CD14-positive monocyte (primary cell): ENCODE measurements at places on chromosomes 3 and 15. TPM values are rescaled to one million over a fixed set of nuclear protein-coding genes. Genes with fewer than 3 reads are reported as not detected.
A peak's percentile ranks its signal among the peaks of the same experiment; 100 is the strongest.

Gene RTP1
- not detected for polyA plus RNA-seq

Gene CEMIP
- not detected in 2 replicates for polyA plus RNA-seq

Gene IGF1R
- 0.67 TPM for polyA plus RNA-seq

Gene GOLGA6L7
- polyA plus RNA-seq, result not detected

Gene ACKR2
- polyA plus RNA-seq, result 0.20 and 0.49 TPM in 2 replicates

Gene CSTA
- 105 and 211 TPM in 2 replicates for polyA plus RNA-seq

Gene TMCO5A
- not detected for polyA plus RNA-seq

DNA sequence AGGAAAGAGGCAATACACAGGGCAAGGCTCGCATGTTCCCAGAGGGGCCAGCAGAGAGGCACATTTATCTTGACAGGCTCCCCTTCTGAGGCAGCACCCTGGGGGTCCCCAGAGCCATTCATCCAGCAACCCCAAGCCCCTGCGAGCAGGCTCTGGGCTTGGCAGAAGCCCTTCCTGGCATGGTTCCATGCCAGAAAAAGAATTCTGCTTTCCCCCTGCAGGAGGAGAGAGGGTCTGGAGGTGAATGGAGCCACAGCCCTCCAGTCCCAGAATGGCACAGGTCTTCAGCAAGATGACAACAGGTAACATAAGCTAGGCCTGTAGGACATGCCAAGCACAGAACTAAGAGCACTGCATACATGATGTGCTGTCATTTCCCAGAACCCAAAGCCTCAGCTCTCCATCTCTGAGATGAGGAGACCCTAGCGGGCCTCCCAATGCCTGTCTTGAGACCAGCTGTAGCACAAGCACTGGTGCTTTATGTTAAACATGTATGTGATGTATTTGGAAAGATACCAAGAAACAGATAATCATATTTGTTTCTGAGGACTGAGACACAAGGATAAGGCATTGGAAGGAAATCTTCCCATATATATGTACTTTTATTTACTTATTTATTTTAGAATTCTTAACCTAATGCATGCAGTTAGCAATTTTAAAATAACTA is 121.6 kb downstream of the ALDH1A2 start:
- no peak overlapping the region for H3K4me3 ChIP-seq
- H3K27ac ChIP-seq, result no peak overlapping the region
- H3K27me3 ChIP-seq, result no peaks in the 10 kb centered on the region
- no peak for DNase-seq
- no peaks in the 10 kb centered on the region for H3K36me3 ChIP-seq

DNA sequence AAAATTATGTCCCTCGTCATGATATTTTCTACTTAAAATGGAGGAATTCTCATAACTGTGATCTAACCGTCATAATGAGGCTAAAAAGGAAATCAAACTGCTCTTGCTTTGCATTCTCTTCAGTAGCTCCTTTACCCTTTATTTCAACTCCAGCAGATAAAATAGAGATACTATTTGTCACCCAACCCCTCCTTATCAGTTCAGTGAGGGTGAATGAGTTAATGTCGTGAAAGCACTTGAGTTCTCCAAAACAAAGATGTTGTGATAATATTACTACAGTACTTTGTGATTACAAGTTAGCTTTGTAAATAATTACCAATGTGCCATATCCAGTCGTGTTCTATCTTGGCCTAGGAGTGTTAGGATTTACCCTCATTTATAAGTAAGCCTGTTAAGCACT is 63.4 kb upstream of the ANKRD28 start:
- H3K36me3 ChIP-seq, result no peaks in the 10 kb centered on the region
- no peak for DNase-seq
- H3K4me1 ChIP-seq, result peaks cover 13% of the 10 kb centered on the region
- no peak overlapping the region for H3K4me3 ChIP-seq
- no peak overlapping the region for H3K27ac ChIP-seq
- H3K27me3 ChIP-seq, result peaks cover 10% of the 10 kb centered on the region

DNA sequence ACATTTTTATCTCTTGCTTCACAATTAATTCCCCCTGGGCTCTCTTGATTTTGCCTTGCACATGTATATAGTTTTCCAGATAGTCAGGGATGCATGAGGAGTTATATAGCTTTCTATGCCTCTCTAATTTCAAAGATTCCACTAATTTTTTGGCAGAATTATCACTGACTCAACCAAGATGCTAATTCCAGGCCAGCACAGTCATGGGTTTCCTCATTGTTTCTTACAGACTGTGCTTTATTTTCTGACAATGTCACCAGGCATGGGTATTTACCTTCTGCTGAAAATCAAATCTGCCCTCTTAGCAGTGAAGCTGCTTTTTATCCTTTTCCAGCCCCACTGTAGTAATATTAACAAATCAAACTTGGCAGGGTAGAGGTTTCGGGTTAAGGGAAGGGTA is 1520.6 kb upstream of the CADM2 start:
- no peak overlapping the region for H3K4me3 ChIP-seq
- no peak overlapping the region for H3K27ac ChIP-seq
- no peaks in the 10 kb centered on the region for H3K36me3 ChIP-seq
- H3K27me3 ChIP-seq, result no peaks in the 10 kb centered on the region
- no peak for DNase-seq
- H3K4me1 ChIP-seq, result no peaks in the 10 kb centered on the region

GRCh38 chr3:107978131-107979055 is 112.4 kb downstream of the CD47 start:
- H3K36me3 ChIP-seq, result no peaks in the 10 kb centered on the region
- no peaks in the 10 kb centered on the region for H3K27me3 ChIP-seq
- no peak for DNase-seq
- no peak overlapping the region for H3K4me3 ChIP-seq
- peaks cover 18% of the 10 kb centered on the region for H3K4me1 ChIP-seq
- H3K27ac ChIP-seq, result no peak overlapping the region

DNA sequence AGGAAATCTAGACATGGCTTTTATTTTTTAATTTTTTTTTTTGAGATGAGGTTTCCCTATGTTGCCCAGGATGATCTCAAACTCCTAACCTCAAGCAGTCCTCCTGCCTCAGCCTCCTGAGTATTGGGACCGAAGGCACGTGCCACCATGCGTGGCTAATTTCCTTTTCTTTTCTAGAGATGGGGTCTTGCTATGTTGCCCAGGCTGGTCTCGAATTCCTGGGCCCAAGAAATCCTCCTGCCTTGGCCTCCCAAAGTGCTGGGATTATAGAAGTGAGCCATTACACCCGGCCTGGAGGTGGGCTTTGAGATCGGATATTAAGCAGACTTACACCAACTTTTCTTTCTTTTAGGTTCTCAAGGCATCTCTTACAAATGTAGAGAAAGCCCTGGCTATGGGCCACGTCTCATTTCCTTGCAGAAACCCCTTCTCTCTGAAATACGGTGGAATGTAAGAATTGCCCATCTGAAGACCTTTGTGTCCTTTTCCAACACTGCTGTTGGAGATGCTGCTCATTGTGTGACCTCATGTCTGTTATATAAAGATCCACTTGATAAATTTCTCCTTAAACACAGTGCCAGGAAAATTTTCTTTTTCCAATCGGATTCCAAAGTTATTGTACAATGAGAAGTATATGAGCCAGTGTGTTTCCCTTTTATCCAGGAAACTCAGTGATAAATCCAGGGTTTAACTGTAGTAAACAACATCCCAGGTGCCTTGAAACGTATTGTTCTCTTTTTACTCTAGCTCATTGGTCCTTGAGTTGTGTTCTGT is 36.8 kb upstream of the CFAP161 start:
- no peak for DNase-seq
- H3K27me3 ChIP-seq, result peaks cover 4% of the 10 kb centered on the region
- peaks cover 19% of the 10 kb centered on the region for H3K4me1 ChIP-seq
- no peak overlapping the region for H3K27ac ChIP-seq
- H3K4me3 ChIP-seq, result no peak overlapping the region

DNA sequence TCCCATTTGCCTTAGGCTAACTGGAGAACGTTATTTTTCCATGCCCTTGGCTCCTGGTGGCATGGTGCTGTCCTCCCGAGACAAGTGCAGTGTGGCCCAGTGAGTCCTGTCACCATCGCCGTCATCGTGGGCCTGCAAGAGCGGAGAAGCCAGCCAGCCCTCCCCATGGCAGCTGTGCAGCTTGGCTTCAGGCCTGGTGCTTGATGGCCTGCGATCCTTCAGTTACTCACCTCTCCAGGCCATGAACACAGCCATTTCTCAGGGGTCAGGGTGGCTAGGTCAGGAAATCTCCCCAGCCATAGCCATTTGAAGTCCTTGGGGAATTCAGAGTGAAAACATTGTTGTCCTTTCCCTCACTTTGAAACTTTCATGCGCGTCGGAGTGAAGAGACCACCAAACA is 189.0 kb upstream of the RGMA start:
- DNase-seq, result no peak
- no peak overlapping the region for H3K27ac ChIP-seq
- H3K36me3 ChIP-seq, result no peaks in the 10 kb centered on the region

GRCh38 chr15:94021621-94022320 is 209.6 kb upstream of the MCTP2 start:
- H3K27me3 ChIP-seq, result no peaks in the 10 kb centered on the region
- no peaks in the 10 kb centered on the region for H3K4me1 ChIP-seq
- no peak for DNase-seq
- no peak overlapping the region for H3K27ac ChIP-seq
- no peak overlapping the region for H3K4me3 ChIP-seq

GRCh38 chr15:98731712-98732450 is 83.5 kb downstream of the IGF1R start:
- peaks cover 12% of the 10 kb centered on the region for H3K4me1 ChIP-seq
- H3K4me3 ChIP-seq, result no peak overlapping the region
- no peak overlapping the region for H3K27ac ChIP-seq
- H3K27me3 ChIP-seq, result no peaks in the 10 kb centered on the region

GRCh38 chr3:185151101-185151963 is 1.5 kb downstream of the C3orf70 start:
- peaks cover 91% of the 10 kb centered on the region for H3K27me3 ChIP-seq
- peaks cover 9% of the 10 kb centered on the region for H3K4me1 ChIP-seq
- no peak for DNase-seq
- H3K4me3 ChIP-seq, result no peak overlapping the region
- no peaks in the 10 kb centered on the region for H3K36me3 ChIP-seq

DNA sequence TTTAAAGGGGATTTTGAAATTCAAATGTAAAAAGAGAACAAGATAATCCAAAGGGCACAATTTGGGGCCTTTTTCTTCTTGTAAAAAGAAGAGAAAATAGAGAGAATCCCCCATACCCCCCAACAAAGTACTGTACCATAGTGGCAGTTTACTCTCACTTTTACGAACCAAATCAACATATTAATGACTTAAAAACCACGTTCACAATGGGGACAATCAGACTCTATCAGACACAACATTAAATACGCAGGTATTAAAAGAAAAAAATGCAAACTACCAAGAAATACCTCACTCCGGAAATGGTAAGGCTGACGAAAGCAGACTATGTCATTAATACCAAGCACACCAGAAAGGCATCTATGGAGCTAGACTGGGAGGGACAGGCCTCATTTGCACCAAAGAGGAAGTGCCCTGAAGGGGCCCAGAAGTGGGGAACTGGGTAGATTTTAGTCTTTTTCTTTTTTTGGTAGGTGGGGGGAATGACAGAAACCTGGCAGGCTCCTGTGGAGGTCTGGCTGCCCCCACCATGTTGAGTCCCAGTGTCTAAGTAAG is 134.3 kb downstream of the TIGIT start:
- H3K4me1 ChIP-seq, result no peaks in the 10 kb centered on the region
- H3K4me3 ChIP-seq, result no peak overlapping the region
- no peaks in the 10 kb centered on the region for H3K27me3 ChIP-seq
- no peak for DNase-seq
- H3K36me3 ChIP-seq, result no peaks in the 10 kb centered on the region

- no peak for DNase-seq
- H3K36me3 ChIP-seq, result no peaks in the 10 kb centered on the region
- H3K4me3 ChIP-seq, result no peak overlapping the region
- H3K27me3 ChIP-seq, result no peaks in the 10 kb centered on the region
- H3K27ac ChIP-seq, result no peak overlapping the region
Observed at GRCh38 chr3:177983320-177983719, 552.9 kb upstream of the KCNMB2 start.

DNA sequence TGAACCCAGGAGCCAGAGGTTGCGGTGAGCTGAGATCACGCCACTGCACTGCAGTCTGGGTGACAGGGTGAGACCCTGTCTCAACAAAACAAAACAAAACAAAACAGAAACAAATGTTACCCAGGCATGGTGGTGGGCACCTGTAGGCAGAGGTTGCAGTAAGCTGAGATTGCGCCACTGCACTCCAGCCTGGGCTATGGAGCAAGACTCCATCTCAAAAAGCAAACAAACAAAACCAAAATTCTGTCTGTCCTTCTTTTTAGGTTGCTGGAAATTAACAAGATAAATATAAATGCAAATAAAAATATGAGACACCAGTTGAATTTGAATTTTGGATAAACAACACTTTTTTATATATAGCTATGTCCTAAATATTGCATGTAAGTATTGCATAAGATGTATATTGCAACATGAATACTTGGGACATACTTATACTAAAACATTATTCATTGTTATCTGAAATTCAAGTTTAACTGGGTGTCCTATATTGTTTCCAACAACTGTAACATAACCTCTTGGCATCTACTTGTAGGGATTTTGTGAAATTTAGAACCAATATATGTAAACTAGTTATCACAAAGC is 4.7 kb upstream of the CEP97 start:
- no peak overlapping the region for H3K4me3 ChIP-seq
- peak overlapping the region; percentile 2 for H3K27ac ChIP-seq
- DNase-seq, result peak; percentile 52
- H3K27me3 ChIP-seq, result no peaks in the 10 kb centered on the region

GRCh38 chr3:71031914-71032521 is 551.5 kb downstream of the FOXP1 start:
- DNase-seq, result no peak
- H3K36me3 ChIP-seq, result peaks cover 6% of the 10 kb centered on the region
- H3K27me3 ChIP-seq, result no peaks in the 10 kb centered on the region
- H3K27ac ChIP-seq, result no peak overlapping the region
- H3K4me1 ChIP-seq, result peaks cover 12% of the 10 kb centered on the region

- H3K4me1 ChIP-seq, result peaks cover 28% of the 10 kb centered on the region
- peaks cover 57% of the 10 kb centered on the region for H3K36me3 ChIP-seq
- no peak overlapping the region for H3K4me3 ChIP-seq
- H3K27me3 ChIP-seq, result peaks cover 5% of the 10 kb centered on the region
- DNase-seq, result no peak
Observed at GRCh38 chr15:101004500-101004899, 85.3 kb downstream of the LRRK1 start.

- H3K27me3 ChIP-seq, result no peaks in the 10 kb centered on the region
Observed at GRCh38 chr3:65888980-65889706, 149.6 kb downstream of the MAGI1 start.

GRCh38 chr15:25844981-25845680 is 18.0 kb downstream of the ATP10A start:
- no peaks in the 10 kb centered on the region for H3K36me3 ChIP-seq
- DNase-seq, result no peak
- H3K4me3 ChIP-seq, result no peak overlapping the region
- H3K27me3 ChIP-seq, result no peaks in the 10 kb centered on the region
- H3K27ac ChIP-seq, result no peak overlapping the region

GRCh38 chr3:128502712-128503111 is 9.7 kb upstream of the GATA2 start:
- H3K36me3 ChIP-seq, result no peaks in the 10 kb centered on the region
- no peak overlapping the region for H3K4me3 ChIP-seq
- no peaks in the 10 kb centered on the region for H3K4me1 ChIP-seq
- no peak for DNase-seq

- no peak for DNase-seq
- no peaks in the 10 kb centered on the region for H3K4me1 ChIP-seq
- H3K36me3 ChIP-seq, result no peaks in the 10 kb centered on the region
- H3K4me3 ChIP-seq, result no peak overlapping the region
- no peak overlapping the region for H3K27ac ChIP-seq
- H3K27me3 ChIP-seq, result no peaks in the 10 kb centered on the region
Observed at GRCh38 chr3:174477491-174477890, 381.6 kb upstream of the NAALADL2 start.
